Thymus (tissue), 14 donors: ENCODE measurements at places on chromosomes 6 and 20.

DNA sequence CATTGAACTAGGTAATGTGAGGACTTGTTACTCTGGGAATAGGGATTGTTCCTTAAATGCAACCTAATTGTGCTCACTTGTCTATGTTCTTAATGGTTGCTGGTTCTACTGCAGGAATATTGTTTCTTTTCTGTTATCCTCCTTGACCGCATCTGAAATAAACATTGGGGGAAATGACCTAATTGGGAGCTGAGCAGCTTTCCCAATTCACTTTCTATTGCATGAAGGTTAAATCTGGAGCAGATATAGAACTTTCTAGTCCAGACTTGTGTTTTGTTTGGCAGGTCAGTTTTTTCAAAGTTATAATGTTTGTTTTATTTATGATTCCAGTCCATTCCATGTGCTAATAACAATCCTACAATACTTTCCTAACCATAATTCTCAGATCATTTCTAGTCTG, 981.0 kb upstream of the CITED2 start:
- H3K4me1 ChIP-seq: no peaks in the 10 kb centered on the region
- DNase-seq: no peak
- H3K4me3 ChIP-seq: no peak overlapping the region
- no peaks in the 10 kb centered on the region for H3K27me3 ChIP-seq
- no peak overlapping the region for H3K27ac ChIP-seq
- H3K36me3 ChIP-seq: no peaks in the 10 kb centered on the region

- no peak overlapping the region for H3K27ac ChIP-seq
- no peak overlapping the region for H3K4me3 ChIP-seq
- H3K27me3 ChIP-seq: no peaks in the 10 kb centered on the region
- DNase-seq: no peak
- H3K4me1 ChIP-seq: peaks cover 17% of the 10 kb centered on the region
- peaks cover 54% of the 10 kb centered on the region for H3K36me3 ChIP-seq
Observed at GRCh38 chr20:45810191-45810970, 2.1 kb upstream of the UBE2C start.

GRCh38 chr6:152575621-152576150, 61.5 kb downstream of the SYNE1 start:
- H3K27me3 ChIP-seq: no peaks in the 10 kb centered on the region
- H3K4me1 ChIP-seq: no peaks in the 10 kb centered on the region
- no peak for DNase-seq
- H3K4me3 ChIP-seq: no peak overlapping the region
- H3K27ac ChIP-seq: no peak overlapping the region

- no peaks in the 10 kb centered on the region for H3K27me3 ChIP-seq
- peaks cover 32% of the 10 kb centered on the region for H3K36me3 ChIP-seq
- DNase-seq: no peak
- no peak overlapping the region for H3K4me3 ChIP-seq
- peaks cover 9% of the 10 kb centered on the region for H3K4me1 ChIP-seq
Observed at GRCh38 chr20:3041854-3042409, 1.5 kb upstream of the GNRH2 start.

DNA sequence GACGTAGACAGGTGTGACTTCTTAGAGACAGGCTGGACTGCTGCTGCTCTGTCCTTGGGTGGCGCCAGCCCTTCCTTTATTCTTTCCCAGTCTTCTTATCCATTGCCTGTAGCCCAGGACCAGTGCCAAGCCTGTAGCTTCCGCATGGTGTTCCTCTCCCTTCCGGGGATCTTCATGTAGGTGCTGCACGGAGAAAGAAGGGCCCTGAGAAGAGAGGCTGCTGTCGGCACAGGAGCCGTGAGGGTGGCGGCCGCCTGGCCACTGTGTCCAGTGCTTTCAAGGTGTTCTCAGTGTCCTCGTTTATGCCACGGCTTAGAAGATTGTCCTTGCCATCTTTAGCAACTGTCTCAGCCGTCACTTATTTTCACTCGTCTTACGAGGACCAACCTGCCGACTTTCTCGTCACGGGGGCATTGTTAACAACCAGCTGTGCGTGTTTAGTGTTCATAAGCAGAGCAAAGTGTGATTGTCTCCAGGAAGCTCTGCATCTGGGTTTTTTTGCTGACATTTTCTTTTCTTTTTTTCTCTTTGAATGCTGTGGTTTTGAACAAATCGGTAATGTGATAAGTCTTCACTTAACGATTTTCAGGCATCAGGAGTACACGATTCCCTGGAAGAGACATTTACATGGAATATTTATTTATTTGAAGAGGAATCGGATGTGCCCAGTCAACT, 61.2 kb downstream of the PPP1R14C start:
- no peak overlapping the region for H3K27ac ChIP-seq
- H3K4me1 ChIP-seq: peaks cover 7% of the 10 kb centered on the region
- H3K36me3 ChIP-seq: no peaks in the 10 kb centered on the region
- H3K4me3 ChIP-seq: no peak overlapping the region

DNA sequence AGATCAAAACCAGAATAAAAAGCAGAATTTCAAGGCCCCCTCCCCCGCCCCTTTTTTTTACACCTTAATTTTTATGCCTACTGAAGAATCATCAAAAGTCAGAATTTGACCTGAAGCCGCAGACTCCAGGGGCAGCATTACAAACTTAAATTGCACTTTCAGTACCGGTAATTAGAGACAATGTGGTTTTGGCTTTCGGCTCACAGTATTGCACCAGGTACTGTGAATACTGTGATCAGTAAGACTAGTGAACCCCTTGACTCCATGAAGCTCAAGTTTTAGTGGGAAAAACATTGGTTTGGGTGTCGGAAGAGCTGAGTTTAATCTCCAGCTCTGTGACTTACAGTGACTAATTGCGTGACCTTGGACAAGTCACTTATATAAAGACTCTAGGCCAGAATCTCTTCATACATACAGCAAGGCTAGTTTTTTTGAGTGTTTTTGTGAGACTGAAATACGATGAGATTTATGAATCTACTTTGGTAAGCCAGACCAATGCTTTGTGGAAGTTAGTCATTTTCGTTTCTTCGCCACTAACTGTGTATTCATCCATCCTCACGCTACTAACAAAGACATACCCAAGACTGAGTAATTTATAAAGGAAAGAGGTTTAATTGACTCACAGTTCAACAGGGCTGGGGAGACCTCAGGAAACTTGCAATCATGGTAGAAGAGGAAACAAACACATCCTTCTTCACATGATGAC, 114.7 kb downstream of the SASH1 start:
- H3K4me3 ChIP-seq: no peak overlapping the region
- H3K27ac ChIP-seq: no peak overlapping the region
- H3K36me3 ChIP-seq: no peaks in the 10 kb centered on the region
- no peaks in the 10 kb centered on the region for H3K4me1 ChIP-seq
- no peak for DNase-seq

- no peaks in the 10 kb centered on the region for H3K4me1 ChIP-seq
- no peak overlapping the region for H3K27ac ChIP-seq
- H3K4me3 ChIP-seq: no peak overlapping the region
- no peaks in the 10 kb centered on the region for H3K27me3 ChIP-seq
Observed at GRCh38 chr6:15501826-15502445, 160.9 kb downstream of the DTNBP1 start.

DNA sequence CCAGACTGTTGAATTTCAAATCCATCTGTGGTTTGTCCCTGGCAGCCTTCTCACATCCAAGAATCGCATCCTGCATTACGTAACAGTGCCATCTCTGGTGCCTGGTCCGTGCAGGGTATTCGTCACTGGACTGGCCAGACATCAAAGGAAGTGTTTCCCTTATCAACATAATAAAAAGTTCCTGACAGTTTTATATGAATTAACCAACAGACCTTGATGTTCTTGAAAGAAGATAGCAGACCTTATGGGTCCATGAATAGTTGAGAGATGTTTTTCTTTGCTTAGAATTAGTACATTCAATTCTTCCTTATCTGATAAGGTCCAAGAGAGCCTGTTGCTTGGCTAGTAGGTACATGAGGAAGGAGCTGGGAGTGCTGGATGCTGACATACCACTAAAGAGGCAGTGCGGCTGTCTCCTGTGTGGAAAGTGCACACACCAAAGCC, 77.6 kb downstream of the PHACTR2 start:
- no peaks in the 10 kb centered on the region for H3K36me3 ChIP-seq
- H3K27me3 ChIP-seq: no peaks in the 10 kb centered on the region
- H3K4me1 ChIP-seq: no peaks in the 10 kb centered on the region
- DNase-seq: no peak

GRCh38 chr6:147904416-147904815, 395.9 kb downstream of the SAMD5 start:
- H3K4me3 ChIP-seq: no peak overlapping the region
- no peaks in the 10 kb centered on the region for H3K27me3 ChIP-seq
- H3K36me3 ChIP-seq: no peaks in the 10 kb centered on the region
- no peak overlapping the region for H3K27ac ChIP-seq

DNA sequence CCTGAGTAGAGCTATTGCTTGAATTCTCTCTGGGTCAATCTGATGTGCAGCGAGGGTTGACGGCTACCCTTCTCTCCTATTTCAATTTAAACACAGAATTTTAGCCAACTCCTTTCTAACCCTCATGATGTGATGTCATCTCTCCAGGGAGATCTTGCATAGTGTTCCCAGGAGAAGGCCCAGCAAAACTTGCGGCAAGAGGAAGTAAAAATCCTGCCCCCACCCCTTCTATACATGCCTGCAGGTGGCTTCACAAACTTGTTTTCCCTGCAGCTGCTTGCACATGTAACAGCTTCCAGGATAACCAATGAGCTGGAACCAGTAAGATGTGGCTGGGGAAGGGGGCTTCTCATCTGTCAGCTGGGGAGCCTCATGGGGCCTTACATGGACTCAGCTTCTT, 169.3 kb upstream of the CDH4 start:
- H3K4me1 ChIP-seq: peaks cover 2% of the 10 kb centered on the region
- DNase-seq: no peak
- H3K27ac ChIP-seq: no peak overlapping the region
- no peaks in the 10 kb centered on the region for H3K36me3 ChIP-seq
- no peak overlapping the region for H3K4me3 ChIP-seq

DNA sequence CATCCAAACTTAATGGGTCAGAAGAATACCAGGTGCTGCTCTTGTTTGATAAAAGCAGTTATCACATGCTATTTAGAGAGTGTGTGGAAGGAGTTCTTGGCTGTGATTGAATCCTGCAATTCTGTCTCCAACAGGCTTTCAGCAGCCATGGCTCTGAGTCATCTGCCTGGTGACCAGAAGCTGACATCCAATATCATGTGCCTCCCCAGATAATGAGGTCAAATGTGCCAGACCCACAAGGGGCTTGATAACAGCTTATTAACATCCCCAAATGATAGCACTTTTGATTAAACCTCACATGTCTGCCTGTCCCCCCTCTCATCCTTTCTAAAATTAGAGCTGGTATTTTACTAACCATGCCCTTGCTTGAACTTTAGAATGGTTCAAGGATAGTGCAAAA, 175.7 kb upstream of the PLN start:
- H3K4me3 ChIP-seq: no peak overlapping the region
- H3K36me3 ChIP-seq: no peaks in the 10 kb centered on the region
- no peak overlapping the region for H3K27ac ChIP-seq
